Sciatic nerve (tissue), 2 donors: ENCODE measurements at places on chromosomes 11 and 22.

GRCh38 chr11:125262194-125262829 lies 97.8 kb downstream of the PKNOX2 start:
- DNase-seq, result peak; percentile 73

GRCh38 chr11:74534216-74534945 lies 40.9 kb upstream of the LIPT2 start:
- no peak for DNase-seq

DNA sequence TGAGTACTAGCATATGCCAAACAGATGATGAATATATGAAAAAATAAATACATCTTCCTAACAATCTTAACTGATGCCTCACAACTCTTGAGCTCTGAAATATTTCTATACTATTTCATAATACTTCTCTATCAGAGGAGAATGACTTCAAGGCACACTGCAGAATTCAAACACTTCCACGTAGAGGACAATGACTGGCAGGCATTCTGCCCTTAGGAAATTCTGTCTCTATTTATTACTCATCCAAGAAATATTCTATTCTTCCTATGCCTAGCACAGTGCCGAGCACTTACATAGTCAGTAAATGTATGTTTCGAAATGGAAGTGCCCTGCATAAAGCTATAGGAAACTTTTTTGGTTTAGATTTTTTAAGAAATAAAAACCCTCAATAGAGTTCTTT lies 809.1 kb downstream of the DLG2 start:
- no peak for DNase-seq

DNA sequence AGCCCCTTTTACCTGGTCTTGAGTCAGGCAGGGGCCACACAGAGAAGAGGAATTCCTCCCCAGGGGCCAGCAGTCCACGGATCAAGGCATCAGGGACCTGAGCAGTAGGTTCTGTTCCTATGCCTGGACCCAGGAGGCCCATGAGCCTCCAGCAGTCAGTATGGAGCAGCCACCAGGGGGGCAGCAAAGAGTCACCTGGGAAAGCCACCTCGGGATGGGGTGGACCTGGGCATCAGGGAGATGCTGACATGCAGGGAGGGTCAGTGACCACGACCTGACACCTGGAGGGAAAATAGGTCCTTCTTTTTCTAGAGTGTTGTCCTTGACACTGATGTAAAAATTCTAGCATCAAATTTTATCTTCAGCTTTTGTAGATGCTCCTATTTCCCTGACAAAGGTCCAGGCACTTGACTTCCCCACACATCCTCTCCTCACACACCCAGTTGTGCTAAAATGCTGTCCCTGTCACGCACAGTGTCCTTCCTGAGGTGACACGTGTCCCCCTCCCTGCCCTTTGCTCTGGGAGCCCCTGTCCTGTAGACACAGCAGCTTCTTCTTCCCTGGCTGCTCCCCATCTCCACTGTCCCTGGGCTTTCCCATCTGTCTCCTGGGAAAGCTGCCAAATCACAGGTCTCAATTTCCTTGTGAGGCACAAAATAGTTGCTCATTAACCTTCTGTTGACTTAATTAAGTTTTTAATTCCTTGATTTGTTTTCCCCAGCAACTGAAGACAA lies 70.0 kb upstream of the IGLL5 start:
- no peak for DNase-seq
